ENCODE measurements at places on chromosomes 5 and 9. TPM values are rescaled to one million over a fixed set of nuclear protein-coding genes. Genes with fewer than 3 reads are reported as not detected.

WDR70 gene
- 48.6 TPM for total RNA-seq

MUSK gene
- total RNA-seq, result 10.8 TPM

FBP2 gene
- 83.0 TPM for total RNA-seq

TMEM171 gene
- 0.41 TPM for total RNA-seq

SVEP1 gene
- total RNA-seq, result 26.4 TPM

TXNDC8 gene
- not detected for total RNA-seq

FBP1 gene
- 4.4 TPM for total RNA-seq

TAS2R1 gene
- not detected for total RNA-seq

IL13 gene
- not detected for total RNA-seq

NME5 gene
- total RNA-seq, result 1.4 TPM

AIF1L gene
- 19.1 TPM for total RNA-seq

GABRA1 gene
- not detected for total RNA-seq

ANGPTL2 gene
- 78.1 TPM for total RNA-seq

CCL21 gene
- 49.3 TPM for total RNA-seq

POU5F2 gene
- 5.7 TPM for total RNA-seq

ANKRD31 gene
- 0.51 TPM for total RNA-seq

CD180 gene
- total RNA-seq, result 0.21 TPM

SHC3 gene
- 1.1 TPM for total RNA-seq

CDKN2B gene
- total RNA-seq, result 2.2 TPM
